ENCODE measurements at places on chromosomes 3 and 15.

GRCh38 chr3:17891139-17891856 lies 148.9 kb upstream of the TBC1D5 start:
- no peak for DNase-seq

DNA sequence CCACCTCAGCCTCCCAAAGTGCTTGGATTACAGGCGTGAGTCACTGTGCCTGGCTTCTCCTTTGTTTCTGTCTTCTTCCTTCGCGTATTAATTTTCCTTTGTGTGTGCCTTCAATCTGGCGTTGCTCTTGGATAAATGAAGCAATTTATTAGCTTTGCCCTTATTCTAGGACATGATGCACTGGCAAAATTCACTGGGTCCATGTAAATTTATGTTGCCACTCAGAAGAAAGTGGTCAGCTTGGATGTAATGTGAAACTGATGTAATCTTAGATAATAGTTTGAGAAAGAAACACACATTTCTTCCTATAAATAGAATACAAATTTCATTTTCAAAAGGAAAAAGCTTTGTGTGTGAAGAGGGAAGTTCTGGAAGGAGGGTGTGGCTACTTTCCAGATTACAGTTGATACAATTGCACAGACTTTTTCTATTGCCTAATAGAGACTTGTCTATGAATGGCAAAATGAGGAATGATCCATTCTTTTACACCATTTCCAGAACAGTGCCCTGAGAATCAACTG lies 23.3 kb upstream of the ATP1B3 start:
- no peak for DNase-seq

DNA sequence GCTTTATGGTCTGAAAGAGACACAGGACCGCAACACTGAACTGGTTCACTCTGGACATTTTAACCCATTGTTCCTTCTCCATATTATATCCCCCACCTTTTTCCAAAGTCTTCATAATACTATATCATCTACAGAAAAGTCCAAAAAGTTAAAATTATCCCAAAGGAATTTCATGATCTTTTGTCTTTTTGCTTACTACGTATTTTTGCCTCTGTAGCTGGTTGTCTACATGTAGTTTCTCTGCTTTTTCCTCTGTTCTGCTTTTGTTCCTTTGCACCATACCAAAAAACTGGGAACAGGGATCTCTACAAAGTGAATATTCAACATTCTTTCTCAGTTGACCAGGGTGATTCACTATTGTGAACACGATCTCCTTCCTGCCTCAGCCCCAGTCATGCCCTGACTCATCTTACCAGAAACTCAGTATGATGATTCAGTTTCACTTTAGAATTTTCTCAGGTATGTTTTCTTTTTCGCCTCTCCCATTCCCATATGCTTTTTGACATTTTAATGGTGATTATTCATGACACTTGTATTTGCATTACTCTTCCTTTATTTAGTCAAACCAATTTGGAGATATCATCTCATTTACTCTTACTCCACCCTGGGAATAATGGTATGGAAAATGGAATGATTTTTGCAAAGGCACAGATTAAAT lies 14.5 kb downstream of the EMC4 start:
- no peak for DNase-seq

DNA sequence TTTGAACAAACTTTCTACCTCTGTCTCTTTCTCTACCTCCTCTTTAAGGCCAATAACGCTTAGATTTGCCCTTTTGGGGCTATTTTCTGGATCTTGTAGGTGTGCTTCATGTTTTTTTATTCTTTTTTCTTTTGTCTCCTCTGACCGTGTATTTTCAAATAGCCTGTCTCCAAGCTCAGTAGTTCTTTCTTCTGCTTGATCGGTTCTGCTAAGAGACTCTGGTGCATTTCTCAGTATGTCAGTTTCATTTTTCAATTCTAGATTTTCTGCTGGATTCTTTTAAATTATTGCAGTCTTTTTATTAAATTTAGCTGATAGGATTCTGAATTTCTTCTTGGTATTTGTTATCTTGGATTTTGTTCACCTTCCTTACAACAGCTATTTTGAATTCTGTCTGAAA lies 148.7 kb downstream of the RSRC1 start:
- DNase-seq, result no peak

GRCh38 chr15:64013179-64014062 lies 32.9 kb downstream of the DAPK2 start:
- DNase-seq, result peak; percentile 14

- DNase-seq, result no peak
Observed at GRCh38 chr3:42381551-42382082, 28.8 kb downstream of the LYZL4 start.

- DNase-seq, result no peak
Observed at GRCh38 chr3:38575279-38575843, 74.1 kb downstream of the SCN5A start.

DNA sequence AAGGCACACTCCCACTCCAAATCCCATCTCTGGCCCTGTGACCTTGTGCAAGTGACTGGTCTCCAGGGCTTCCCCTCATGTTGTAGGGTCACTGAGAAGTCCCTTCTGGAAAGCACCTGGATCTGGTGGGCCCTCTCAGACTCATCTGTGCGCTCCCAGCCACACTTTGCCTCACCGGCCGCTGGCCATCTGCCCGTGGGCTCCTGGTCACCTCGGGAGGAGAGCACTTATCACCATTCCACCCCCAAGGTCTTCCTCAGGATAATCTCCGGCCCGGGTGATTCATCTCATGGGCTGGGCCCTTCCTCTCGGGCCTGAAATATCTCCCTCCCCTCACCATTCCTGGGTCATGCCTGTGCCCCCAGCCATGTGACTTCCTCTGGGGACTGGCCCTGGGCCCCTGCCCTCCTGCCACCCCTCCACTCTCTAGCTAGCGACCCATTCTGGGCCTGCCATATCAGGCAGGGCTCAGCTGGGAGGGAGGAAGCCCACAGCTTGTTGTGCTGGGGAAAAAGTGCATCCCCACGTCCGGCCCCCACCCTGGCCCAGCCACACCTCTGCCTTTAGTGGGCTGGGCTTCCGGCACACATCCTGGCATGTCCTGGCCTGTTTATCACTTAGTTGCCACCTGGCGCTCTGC lies 10.6 kb upstream of the WNT7A start:
- DNase-seq, result no peak

Data from immature natural killer cell (primary cell).